Regular cardiac myocyte (primary cell): ENCODE measurements at places on chromosomes 2 and 18. TPM values are rescaled to one million over a fixed set of nuclear protein-coding genes. Genes with fewer than 3 reads are reported as not detected.

RBFA gene
- total RNA-seq: 21.1 and 25.1 TPM in 2 replicates

LIPG gene
- 24.5 and 48.9 TPM in 2 replicates for total RNA-seq

FAM168B gene
- 99.5 and 119 TPM in 2 replicates for total RNA-seq

UGT1A10 gene
- not detected in 2 replicates for total RNA-seq

OR6B2 gene
- total RNA-seq: not detected in 2 replicates

HES6 gene
- total RNA-seq: 0.56 and 1.3 TPM in 2 replicates

CLHC1 gene
- 6.1 and 7.9 TPM in 2 replicates for total RNA-seq

XDH gene
- total RNA-seq: 0.28 and 0.38 TPM in 2 replicates
